ENCODE measurements at places on chromosomes 12 and 14.

GRCh38 chr14:64508215-64508776 lies 3.7 kb downstream of the ZBTB1 start:
- no peak for DNase-seq

DNA sequence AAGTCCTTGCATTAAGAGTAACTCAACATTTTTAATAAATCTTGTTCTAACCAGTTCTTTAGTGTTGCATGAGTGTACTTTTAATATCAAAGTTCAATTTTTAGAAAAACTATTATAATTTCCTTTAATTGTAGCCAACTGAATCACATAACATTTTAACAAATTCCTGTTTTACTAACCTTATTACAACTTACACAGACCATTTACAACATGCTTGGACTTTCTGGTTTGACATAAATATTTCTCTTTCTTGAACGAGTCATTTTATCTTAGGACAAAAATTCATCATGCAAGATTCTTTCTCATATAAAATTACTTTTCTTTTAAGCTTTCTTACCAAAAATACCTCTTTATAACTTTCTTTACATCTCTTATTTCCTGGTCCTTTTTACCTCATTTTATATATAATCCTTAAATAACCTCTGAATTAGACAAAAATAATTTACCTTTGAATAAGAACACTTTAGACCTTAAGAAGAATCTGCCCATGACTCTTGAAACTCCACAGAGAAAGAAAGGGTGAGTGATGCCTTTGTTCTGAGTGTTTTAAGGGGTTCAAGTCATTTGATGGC lies 3.9 kb downstream of the SLCO1A2 start:
- DNase-seq = no peak

GRCh38 chr14:105748204-105748578 lies 221.8 kb downstream of the TMEM121 start:
- no peak for DNase-seq

DNA sequence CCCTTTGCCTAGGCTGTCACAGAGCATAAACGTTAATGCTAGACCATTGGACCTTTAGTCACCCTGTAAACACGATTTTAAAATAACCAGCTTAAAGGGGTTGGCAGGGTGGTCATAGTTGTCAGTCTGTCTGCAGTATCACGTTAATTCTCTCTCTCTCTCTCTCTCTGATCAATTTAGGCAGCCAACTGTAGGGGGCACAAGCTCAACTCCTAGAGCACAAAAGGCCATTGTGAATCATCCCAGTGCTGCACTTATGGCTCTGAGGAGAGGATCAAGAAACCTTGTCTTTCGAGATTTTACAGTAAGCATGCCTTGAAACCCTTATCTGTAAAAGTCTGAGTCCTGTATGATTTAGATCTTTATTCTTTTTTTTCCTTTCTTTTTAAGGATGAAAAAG lies 97.1 kb downstream of the SCAF11 start:
- DNase-seq = no peak

- DNase-seq = no peak
Measured at GRCh38 chr14:71511152-71511551, 421.1 kb upstream of the RGS6 start.

DNA sequence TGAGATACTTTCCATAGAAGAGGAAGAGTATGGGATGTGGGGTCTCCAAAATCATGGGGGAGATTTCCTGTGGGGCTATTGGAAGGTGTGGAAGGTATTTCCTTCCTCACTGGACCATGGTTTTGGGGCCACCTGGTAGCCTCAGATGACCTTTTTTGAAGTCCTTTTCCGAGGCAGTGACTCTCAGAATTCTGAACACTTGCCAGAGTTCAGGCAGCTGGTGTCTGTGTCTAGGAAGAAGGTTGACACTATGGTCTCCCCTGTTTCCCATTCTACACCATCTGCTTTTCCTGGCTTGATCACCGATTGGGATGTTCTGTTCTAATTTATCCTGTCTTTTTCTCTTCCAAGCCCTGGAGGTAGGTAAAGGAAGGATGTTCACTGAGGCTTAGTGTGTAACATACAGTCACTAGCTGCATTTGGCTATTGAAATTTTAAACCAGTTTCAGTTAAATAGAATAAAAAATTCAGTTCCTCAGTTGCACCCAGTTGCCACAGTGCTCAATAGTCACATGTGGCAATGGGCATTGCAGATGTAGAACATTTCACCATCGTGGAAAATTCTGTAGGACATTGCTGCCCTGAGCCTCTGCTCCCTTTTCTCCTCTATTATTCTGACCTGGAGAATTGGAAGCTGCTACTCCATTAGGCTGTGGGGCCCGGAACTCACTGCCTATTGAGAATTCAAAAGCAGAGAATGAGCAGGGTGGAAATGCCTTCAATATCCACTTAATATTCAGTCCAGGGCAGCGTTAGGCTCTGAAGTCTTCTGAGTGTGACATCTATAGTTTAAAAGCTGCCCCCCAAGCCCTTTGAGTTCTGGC lies 11.0 kb upstream of the PLEKHG3 start:
- no peak for DNase-seq

DNA sequence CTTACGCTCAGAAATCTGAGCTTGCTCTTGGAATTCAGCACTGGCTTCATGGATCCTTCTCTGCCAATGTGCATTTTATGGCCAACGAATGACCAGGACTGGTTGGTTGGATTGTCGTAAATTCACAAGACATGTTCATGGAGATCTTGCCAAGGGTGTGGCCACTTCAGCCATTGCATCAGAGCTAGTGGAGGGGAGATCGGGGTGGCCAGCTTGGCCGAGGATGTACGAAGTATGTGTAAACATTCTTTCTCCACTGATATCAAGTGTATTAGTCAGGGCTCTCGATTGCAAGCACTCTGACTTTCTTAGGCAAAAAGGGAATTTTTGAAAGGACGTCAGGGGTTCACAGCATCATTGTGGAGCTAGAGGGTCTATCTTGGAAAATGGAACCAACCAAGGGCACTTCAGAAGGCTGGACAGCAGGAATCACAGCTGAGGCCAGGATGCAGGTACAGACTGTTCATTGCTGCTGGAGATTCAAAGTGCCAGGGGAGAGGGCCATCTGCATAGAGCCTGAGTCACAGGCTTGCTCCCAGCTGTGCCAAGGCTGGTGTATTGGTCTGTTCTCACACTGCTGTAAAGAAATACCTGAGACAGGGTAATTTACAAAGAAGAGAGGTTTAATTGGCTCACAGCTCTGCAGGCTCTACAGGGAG lies 32.9 kb upstream of the ADGRD1 start:
- no peak for DNase-seq

DNA sequence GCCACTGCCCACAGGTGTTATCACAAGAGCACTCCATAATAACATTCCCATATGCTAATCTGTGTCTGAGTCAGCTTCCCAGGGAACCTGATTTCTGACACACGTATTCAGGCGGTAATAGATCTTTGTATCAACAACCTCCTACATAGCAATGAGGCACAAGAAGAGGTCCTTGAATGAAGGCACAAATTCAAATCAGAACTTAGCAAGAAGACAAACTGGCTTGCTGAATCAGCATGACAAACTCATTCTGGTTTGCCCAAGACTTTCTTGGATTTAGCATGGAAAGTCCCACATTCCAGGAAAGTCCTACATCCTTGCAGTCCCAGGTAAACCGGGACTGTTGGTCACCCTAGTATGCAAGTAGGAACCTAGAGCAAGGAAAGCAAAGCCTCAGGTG lies 33.9 kb upstream of the RNU6-7 start:
- DNase-seq = no peak

DNA sequence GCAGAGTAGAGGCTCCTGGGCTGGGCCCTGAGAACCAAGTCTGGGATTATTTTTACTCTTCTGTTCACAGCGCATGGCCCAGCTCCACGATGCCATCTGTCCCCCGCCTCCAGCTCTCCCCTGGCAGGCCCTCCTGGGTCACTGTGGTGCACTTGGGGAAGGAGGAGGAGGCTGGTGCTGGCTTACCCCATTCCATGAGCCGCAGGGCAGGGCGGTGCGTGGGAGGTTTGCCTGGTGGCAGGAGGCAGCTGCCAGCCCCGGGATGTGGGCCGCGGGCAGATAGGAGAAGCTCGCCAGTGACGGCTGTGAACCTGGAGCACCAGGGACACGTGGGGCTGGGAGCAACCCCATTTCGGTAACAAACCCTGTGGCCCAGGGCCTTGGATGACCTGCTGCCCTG lies 23.2 kb downstream of the TEAD4 start:
- no peak for DNase-seq

DNA sequence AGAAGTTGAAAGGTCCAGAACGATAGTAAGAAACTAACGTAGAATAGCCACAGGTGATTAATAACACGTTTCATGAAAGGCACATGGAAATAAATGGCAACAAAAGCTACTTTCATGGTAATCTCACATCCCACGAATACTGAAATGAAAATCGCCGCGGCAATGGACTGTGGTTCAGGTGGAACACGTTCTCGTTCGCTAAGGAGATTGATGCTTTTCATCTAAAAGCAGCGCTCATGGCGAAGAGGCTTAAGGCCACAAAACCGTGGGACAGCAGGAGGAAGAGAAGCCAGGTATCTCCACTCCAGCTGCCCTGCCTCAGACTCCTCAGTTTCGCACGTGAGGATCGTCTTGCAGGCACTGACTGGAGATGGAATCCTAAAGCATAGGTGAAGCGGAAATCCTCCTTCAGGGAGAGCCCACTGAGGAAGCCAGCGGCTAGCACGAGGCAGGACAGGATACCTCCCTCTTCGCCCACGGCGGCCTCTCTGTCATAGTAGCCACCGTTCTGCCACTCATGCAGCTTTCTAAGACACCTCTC lies 696 bp upstream of the GPHN start:
- no peak for DNase-seq

- DNase-seq = no peak
Measured at GRCh38 chr12:109214131-109214530, 95.0 kb downstream of the FOXN4 start.

DNA sequence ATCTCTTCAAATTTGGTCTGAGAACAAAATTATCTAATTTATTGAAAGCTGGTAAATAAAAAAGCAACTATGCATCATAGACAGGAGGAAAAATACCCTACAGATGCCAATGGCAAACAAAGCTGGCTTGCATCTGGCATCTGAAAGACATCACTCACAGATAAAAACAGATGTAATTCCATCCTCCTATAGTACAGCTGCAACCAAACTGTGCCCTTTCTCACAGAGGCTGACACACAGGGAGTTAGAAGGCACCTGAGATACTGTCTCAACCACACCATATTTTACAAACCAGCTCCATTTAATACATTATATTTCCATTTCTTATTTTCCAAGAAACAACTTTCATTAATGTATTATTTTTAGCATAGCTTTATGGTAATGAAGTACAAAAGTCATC lies 39.4 kb downstream of the DUSP16 start:
- DNase-seq = no peak

DNA sequence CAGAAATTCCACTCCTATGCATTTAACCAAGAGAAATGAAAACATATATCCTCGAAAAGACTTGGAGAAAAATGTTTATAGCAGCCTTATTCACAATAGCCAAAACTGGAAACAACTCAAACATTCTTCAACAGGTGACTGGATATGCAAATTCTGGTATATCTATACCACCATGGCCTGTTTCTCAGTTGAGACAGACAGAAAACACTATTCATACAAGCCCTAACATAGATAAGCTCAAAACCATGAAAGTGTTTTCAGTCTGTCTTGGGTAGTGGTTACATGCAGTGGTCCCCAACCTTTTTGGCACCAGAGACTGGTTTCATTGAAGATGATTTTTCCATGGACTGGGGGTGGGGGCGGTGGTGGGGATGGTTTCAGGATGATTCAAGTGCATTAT lies 83.8 kb downstream of the SRGAP1 start:
- no peak for DNase-seq

GRCh38 chr14:89243286-89243685 lies 173.7 kb downstream of the FOXN3 start:
- DNase-seq = no peak

DNA sequence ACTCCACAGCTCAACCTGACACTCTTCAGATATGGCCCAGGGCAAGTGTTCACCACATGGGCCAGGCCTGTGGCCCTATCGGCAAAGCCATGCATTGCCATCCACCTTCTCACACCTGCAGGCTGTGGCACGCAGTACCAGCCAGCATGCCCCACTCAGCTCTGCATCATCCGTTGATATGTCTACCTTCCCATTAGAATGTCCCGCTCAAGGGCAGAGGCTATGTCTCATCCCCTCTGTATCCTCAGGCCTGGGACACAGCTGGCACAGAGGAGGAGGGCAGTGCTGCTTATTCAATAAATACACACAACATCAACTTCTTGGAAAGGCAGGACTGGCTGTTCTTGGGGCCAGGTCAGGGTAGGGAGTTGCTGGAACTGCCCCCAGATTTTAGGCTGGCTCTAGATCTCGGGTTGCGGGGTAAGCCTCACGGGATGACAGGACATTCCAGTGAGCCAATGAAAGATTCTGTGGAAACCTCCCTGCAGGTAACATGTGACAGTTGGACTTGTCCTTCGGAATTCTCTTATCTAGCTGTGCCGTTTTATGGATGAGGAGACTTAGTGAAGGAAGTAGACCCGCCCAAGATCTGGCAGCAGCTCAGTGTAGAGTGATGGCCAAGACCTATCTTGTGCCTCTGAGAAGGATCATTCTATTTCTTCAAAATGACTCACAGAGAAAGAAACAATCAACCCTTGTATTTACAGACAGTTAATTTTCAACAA lies 25.6 kb downstream of the SYNE3 start:
- no peak for DNase-seq

DNA sequence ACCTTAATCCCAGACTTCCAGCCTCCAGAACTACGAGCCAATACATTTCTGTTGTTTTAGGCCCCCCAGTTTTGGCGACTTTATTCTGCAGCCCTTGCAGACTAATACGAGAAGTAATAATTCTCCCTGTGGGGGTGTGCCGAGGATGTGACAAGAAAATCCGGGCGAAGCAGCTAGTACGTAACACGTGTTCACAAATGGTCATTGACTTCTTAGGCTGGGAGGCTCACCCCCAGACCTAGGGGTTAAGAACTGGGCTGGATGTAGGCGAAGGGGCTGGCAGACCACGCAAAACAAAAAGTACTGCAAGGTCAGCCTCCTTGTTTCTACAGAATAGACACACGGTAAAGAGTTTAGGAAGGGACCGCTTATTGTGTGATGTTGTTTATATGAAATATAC lies 69.8 kb upstream of the ESRRB start:
- DNase-seq = no peak

- no peak for DNase-seq
Measured at GRCh38 chr12:52171950-52172512, 19.8 kb downstream of the KRT80 start.

GRCh38 chr12:90959538-90960139 lies 4.7 kb upstream of the CCER1 start:
- no peak for DNase-seq

DNA sequence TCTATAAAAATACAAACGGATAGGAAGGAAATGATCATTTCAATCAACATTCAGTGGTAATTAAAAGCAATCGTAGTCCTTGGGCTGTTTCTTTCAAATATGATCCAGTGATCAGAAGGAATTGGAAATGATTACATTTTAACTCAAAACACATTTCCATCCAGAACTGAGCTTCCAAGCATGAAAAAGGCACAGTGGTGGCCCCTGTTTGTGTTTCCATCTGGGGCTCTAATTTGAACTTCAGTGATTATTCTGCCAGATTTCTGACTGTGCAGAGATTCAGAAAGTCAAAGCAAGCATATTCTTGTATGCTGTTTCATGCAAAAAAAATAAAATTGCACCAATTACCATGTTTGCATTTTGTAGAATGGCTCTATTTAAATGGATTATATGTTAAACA lies 157.0 kb upstream of the LMNTD1 start:
- DNase-seq = no peak
